CD8-positive, alpha-beta memory T cell (primary cell): ENCODE measurements at places on chromosomes 4 and X. TPM values are rescaled to one million over a fixed set of nuclear protein-coding genes. Genes with fewer than 3 reads are reported as not detected.

- DNase-seq, result no peak
These were observed 119.7 kb downstream of the NFKB1 start for GRCh38 chr4:102620697-102621497.

GRCh38 chr4:26570596-26570995 is 13.3 kb upstream of the TBC1D19 start:
- DNase-seq, result no peak

ZCCHC13 gene
- not detected for total RNA-seq

GRCh38 chrX:19343085-19343534 is 617 bp upstream of the PDHA1 start:
- DNase-seq, result no peak

GRCh38 chr4:57158221-57158620 is 48.0 kb upstream of the IGFBP7 start:
- DNase-seq, result no peak

GRCh38 chrX:11757719-11758399 is at the start of gene MSL3:
MSL3 (plus strand) TSS chrX:11758237; CDS start chrX:11758264, 27 bp downstream.
- no peak for DNase-seq

DNA sequence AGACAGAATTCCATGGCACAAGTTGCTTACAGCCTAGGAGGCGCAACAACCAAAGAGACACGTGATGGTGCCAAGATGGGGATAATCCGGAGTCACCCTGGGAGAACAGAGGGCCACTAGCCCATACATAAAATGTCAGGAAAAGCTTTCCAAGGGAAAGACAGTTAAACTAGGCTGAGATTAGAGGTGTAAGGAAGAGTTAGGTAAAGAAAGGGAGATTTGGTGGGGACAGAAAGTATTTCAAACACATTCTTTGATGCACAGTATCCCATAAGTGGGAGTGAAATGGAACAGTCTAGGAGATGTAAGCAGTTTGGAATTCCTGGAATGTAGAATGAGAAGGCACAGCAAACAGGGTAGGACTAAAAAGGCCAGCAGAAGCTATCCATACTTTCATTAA is 860.9 kb upstream of the LCORL start:
- DNase-seq, result no peak

- no peak for DNase-seq
These were observed 104.7 kb downstream of the PRRG1 start for GRCh38 chrX:37453821-37454220.

GRCh38 chr4:40254608-40255392 is 58.0 kb downstream of the RHOH start:
- DNase-seq, result no peak

GRCh38 chr4:3792813-3793212 is 26.6 kb downstream of the ADRA2C start:
- no peak for DNase-seq

GRCh38 chr4:12957108-12957507 is 527.0 kb downstream of the RAB28 start:
- DNase-seq, result no peak

ARMCX1 gene
- 2.1 TPM for total RNA-seq

FAM241A gene
- total RNA-seq, result 7.4 TPM

DNA sequence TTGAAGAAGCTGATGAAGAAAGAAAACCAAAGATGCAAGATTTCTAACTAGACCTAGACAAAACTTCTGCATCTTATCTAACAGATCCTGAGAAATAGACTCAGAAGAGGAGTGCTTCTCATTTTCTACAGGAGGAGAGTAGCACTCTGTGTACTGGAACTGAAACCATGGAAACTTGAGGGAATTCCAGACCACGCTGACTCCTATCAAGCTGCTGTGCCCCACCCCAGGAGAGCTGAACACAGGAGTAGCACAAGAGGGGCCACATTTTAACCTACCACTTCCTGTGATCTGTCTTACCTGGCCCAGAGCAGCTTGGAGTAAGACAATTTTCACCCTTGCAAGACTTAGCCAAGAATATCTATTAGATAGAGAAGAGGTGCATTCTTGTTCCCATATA is 248.9 kb downstream of the SCFD2 start:
- no peak for DNase-seq

CENPI gene
- 15.5 TPM for total RNA-seq

DNA sequence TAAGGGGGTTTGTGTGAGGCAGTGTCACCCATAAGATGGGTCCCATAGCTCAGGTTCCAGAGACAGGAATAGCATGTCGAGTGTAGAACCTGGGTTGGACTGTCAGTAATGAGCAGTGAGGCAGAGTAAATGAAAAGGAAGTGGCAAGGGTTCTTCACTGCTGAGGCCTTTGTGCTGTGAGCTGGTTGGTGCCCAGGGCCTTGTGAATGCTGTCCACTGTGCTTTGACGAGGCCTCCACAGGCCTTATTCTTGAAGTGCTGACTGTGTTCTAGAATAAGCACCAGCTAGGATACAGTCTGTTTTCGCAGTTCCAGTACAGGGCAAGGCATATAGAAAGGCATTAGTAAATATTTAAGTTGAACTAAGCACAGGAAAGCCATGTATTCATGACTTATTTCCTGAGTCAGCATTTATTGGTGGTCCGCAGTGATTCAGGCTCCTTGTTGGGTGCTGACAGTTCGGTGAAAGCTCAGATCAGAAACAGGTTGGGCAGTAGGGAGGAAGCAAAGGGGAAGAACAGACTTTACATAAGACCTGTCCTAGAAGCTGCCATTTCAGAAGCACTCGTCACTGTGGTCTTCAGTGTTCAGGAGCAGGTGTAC is 25.6 kb upstream of the TADA2B start:
- no peak for DNase-seq
